Tracheal epithelial cell (primary cell): ENCODE measurements at places on chromosomes 12 and 14. TPM values are rescaled to one million over a fixed set of nuclear protein-coding genes. Genes with fewer than 3 reads are reported as not detected.

PTPN6 gene
- 8.9 and 13.0 TPM in 2 replicates for total RNA-seq

ACIN1 gene
- total RNA-seq, result 25.8 and 31.8 TPM in 2 replicates

CCDC184 gene
- not detected in 2 replicates for total RNA-seq

LPAR5 gene
- total RNA-seq, result 2.3 and 3.9 TPM in 2 replicates

NOXRED1 gene
- 0.72 TPM in 1 of 2 replicates, not detected in the other for total RNA-seq

ZNF384 gene
- total RNA-seq, result 5.8 and 6.4 TPM in 2 replicates

PRMT5 gene
- total RNA-seq, result 80.4 and 83.9 TPM in 2 replicates

MGAT4C gene
- total RNA-seq, result under 0.01 TPM in 1 of 2 replicates, not detected in the other

TNFAIP2 gene
- 10.0 and 304 TPM in 2 replicates for total RNA-seq

KLRD1 gene
- total RNA-seq, result under 0.01 and 0.24 TPM in 2 replicates

MMP14 gene
- 151 and 263 TPM in 2 replicates for total RNA-seq

PRH2 gene
- not detected in 2 replicates for total RNA-seq

TRIM9 gene
- total RNA-seq, result 0.21 TPM in 1 of 2 replicates, not detected in the other

FERMT2 gene
- total RNA-seq, result 17.1 and 39.3 TPM in 2 replicates

EPYC gene
- not detected in 2 replicates for total RNA-seq

AKT1 gene
- 138 and 168 TPM in 2 replicates for total RNA-seq

VAMP1 gene
- under 0.01 and 0.21 TPM in 2 replicates for total RNA-seq

KRT78 gene
- 1.3 and 1.7 TPM in 2 replicates for total RNA-seq
